ENCODE measurements at places on chromosomes 4 and X.

DNA sequence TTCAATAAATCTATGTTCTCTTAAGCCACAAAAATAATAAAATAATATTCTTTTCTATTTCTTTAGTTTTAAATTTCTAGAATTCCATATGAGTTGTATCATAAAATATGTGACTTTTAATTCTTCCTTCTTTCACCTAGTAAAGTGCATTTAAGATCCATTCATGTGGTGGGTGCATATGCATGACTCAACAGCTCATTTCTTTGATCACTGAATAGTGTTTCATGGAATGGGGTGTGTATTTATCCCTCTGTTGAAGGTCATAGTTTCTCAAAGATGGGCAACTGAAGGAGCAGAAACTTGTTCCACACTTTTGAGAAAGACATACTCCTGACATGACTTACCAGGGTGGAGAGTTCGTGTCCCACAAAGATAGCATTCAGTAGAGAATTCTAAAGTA is 1230.3 kb upstream of the AGA start:
- no peak for DNase-seq

- DNase-seq: no peak
Observed at GRCh38 chr4:170167678-170168077, 77.9 kb upstream of the AADAT start.

GRCh38 chr4:126470862-126471261 is 1156.1 kb downstream of the FAT4 start:
- DNase-seq: peak; percentile 3

DNA sequence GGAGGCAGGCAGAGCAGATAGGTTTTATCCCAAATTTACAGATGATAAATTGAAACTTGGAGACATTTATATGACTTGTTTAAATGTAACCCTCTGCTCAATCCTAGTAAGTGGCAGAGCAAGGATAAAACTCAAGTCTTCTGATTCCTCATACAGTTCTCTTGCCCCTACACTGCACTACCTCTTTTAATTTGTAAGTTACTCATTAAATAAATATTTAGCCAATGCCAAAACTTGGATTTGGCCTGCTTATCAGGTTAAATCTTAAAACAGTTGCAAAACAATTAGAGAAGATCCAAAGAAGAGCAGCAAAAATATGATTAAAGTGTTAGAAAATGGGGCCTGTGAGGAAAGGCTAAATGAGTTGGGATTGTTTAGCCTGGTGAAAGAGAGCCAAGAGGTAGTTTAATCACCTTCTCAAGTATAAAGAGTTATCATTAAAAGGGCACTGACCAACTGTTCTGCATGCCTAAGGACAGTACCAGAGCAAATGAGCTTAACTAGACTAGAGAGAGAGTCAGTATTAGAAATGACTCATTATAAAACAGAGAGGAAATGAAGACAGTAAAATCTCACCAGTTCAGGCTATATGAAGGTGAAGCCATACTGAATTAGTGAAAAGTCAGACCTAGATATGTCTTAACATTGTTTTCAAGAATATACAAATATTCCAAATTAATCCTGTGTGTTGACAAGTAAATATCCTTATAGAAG is 146.3 kb downstream of the GRIA3 start:
- DNase-seq: no peak

- peak; percentile 9 for DNase-seq
Observed at GRCh38 chr4:186134257-186134656, 29.8 kb downstream of the FAM149A start.

DNA sequence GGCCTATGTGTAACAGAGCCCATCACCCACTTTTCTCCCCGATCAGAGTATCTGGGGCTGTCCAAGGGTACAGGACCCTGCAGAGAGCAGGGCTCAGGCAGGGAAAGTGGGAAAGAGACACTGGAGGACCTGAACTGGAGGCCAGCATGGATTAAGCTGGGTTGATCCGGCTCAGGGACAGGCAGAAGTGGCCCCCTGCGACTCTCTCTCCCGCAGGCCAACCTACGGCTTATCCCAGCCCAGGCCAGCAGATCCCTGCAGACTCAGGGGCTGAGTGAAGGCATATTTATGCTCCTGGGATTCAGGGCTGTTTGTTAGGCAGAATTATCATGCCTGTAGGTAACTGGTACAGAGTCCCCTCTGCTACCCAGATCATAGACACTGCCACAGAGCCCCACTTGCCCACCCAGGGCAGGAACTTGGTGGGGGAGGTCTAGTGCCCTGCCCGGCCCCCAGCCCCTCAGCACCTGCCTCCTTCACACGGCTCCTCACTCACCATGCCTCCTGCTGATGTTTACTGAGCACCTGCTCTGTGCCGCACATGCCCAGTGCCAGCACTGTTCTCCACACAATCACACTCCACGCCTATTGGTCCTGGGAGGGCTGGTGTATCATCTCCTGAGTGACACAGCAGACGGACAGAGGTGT is 87.3 kb downstream of the ADRA2C start:
- no peak for DNase-seq

DNA sequence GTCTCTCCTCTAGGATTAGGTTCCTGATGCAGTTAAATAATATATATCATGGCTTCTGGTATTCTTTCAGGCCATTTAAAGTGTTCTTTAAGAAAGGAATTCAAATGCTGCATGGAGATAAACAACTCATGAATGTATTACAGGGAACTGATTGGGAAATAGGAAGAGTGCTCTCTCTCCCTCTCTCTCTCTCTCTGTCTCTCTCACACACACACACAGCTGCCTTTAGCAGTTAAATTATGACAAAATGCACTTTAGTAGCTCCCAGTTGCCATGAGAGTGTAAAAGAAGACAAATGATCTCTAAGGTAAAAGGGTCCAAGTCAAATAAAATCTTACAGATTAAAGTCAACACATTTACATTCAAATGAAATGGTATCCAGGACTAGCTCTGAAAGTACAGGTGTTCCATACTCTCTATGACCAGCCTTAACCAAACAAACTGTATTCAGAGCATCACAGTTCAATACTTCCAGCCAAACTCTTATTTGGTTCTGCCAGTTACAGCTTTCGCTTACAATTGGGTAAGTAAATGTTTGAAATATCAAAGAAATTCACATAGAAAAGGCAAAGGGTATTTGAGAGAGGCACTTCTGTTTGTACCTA is 94.7 kb upstream of the CXXC4 start:
- no peak for DNase-seq

- no peak for DNase-seq
Observed at GRCh38 chr4:20844311-20844710, 144.1 kb downstream of the PACRGL start.

- no peak for DNase-seq
Observed at GRCh38 chr4:151304226-151304625, 21.2 kb downstream of the SH3D19 start.

GRCh38 chrX:95076449-95076848 is 1402.4 kb downstream of the FAM133A start:
- DNase-seq: peak; percentile 43

DNA sequence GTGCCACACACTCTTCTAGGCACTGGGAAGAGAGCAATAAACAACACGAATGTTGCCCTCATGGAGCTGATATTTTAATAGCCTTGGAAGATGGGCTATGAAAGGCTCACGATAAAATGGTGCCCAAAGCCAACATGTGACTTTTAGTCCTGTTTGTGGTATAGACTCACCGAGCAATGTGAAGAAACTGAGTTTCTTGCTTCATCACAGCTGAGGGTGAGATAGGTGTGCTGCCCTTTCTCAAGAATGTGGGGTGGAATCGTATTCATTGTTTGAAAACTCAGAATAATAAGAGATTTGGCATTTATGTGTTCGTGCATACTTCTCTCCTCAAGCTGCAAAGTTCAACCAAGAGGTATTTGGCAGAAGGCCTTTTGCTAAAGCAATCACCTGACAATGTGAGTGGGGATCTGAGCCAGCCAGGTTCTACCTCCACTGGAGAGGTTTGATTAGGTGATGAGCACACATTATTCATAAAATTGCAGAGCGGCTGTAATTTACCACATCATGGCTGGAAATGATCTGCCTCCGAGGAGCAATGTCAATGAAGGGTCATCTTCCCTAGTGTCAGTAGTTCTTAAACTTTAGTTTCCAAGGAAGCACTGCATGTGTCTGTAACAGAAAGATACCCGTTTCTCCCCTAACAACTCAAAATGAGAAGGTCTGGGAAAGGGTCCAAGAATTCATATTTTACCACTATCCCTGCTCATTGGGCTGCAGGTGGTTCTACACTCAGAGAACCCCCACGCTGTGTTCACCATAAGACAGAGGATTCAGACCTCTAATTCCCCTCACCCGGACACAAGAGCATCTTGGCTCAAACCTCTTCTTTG is 41.9 kb upstream of the CBR4 start:
- DNase-seq: no peak

DNA sequence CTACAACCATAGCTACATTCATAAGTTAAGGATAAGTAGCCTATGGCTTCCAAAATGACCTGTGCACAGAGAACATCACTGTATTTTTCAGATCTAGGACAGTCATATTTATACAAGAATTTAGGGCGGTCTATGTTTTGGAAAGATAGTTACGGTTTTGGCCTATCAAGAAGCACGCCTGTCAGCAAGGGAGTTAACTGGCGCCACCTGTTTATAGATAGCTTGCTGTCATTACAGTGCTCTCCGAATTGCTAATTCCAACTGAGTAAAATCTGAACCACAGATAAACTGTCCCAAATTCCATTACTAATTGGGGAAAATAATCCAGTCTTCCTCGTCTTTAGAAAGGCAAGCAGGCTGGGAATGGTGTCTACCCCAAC is 646 bp downstream of the ABCB7 start:
- peak; percentile 26 for DNase-seq

DNA sequence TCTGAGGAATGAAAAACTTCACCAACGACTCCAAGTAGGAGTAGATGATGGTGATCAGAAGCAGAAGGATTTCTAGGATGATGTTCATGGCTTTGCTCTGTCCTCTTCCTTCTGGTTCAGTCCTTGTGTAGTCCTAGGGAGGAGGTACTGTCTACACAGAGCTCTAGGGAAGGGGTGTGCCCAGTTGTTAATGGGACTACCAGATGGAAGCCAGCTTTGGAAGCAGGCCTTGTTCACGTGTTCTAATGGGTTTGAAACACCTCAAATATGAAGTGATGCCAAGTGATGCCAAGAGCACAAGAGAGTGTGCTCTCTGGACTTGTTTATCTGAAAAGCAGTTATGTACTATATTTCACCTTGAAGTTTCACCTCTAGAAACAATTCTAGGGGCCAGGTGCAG is at the start of gene HSD17B13:
Gene HSD17B13 (minus strand): TSS at position 129 of the 400 bp plus-strand sequence. CDS start 41 bp downstream, at position 88.
- no peak for DNase-seq

DNA sequence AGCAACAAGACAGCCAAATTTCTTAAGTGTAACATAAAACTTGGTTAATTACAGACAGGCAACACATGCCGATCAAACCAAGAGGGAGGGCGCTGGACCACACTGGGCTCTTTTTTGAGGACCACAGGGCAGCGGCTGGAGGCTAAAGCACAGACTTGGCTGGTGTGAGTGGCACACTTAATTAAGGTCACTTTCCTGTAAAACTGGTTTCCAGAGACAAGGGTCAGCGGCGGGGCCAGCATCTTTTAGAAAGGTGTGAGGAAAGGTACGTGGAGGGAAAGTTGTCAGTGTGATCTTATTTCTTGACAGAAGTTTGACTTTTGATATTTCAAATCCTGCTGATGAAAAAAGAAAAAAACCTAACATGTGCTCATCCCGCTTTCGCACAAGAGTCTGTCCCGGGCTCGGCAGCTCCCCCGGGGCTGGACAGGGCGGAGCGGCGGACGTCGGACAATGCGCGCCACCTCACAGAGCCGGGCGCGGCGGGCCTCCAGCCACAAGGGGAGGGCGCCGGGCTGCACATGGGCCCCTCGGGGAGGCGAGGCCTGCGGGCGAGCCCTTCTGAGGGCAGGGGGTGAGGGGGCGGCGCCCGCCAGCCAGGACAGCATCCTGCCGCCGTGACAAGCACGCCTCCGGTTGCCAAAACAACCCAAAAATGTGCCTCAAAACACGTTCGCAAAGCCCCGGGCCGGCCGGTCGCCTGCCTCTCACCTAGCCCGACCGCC is 660 bp upstream of the HSPA4L start:
- no peak for DNase-seq

DNA sequence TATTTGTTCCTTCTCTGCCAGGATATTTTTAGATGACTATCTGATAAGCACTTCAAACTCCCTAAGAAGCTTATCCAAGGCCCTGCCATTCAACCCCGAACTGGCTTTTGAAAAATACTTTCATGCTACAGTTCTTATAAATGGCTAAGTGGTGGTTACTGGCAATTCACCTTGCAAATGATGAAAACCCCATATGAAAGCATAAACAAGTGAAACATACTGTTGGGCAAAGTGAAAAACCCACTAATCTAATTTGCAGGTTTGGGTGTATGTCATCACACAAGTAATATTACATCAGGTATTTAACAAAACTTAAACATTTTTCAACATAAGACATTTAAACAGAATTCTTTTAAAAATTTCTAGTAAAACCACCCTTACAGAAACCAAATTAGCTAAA is 31.1 kb downstream of the TAPT1 start:
- no peak for DNase-seq

GRCh38 chr4:113394730-113395530 is 345.5 kb downstream of the ANK2 start:
- peak; percentile 80 for DNase-seq

DNA sequence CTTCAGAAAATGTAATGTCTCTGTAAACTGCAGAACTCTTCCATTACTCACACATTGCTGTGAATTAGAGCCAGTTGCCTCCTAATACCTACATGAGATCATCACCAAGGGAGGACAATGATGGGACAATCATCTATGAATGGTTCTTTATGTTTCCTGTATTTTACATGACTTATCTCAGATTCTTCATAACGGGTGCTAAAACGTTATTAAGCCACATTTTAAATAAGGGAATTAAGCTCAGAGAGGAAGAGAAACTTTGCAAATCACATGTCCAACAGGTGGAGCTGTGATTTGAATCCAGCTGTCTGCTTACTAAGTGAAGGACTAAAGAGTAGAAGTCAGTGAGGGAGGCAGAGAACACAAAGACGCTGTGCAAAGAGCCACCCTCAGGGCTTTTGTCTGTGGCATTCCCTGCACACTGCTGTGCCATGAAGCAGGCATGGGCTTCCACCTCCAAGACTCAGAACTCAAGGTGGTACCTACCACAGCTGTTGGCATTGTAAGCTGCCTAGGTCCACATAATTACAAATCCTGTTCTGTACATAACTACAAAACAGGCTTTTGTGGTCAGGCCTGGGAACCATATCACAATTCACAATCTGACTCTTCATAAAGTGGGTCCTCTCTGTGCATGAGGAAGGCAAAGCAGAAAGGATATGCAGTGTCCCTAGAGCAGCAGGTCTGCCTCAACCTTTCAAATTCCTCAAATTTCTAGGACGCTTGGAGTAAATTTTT is 12.8 kb downstream of the TBC1D9 start:
- no peak for DNase-seq

DNA sequence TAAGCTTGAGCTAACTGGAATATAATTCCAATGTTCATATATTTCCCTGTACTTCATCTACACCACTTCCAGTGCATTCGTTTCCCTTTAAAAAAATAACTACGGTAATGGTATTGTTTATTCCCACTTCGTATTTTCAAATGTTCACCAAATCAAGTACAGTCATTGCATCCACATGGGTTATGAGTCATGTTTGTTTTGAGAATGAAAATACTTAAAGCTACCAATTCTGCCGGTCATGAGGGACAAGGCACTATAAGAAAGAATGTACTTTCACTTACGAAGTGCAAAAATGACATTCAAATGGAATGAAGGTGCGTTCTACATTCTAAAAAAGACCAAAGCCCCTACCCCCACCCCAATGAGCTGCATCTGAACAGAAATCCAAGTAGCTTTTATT is 174.4 kb upstream of the FGF13 start:
- DNase-seq: no peak
